ENCODE measurements at places on chromosomes 12 and 14.

DNA sequence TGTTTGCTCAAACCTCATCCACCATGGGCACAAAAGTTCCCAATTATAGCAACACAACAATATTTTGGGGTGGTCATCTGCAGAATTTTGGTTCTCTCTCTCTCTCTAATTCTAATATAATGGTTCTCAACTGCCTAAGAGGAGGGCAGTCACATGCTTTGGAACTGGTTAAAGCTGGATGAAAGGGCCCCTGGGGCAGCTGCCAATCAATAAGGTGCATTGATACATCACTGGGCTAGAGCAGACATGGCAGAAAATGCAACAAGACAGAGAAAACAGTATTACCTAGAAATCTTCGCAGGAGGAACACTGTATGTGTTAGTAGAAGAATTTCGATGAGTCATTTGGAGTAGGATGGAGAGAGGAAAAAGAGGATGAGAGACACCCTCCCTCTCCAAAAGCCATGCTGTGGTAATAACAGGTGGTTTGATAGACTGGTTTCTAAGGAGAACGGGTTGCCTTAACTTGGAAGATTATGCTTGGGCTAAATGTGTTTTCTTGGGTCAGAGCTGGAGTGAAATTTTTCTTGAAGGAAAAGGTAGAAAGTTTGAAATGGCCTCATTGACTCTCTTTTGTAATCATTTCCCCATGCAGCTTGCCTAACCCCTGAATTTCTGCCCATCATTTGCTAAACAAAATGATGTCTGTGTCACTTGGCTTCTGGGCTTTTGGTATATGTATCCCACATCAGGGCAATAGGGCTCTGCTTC is 67.1 kb upstream of the HIF1A start:
- DNase-seq = no peak

- no peak for DNase-seq
Measured at GRCh38 chr14:75059642-75060041, 4.2 kb downstream of the ACYP1 start.

DNA sequence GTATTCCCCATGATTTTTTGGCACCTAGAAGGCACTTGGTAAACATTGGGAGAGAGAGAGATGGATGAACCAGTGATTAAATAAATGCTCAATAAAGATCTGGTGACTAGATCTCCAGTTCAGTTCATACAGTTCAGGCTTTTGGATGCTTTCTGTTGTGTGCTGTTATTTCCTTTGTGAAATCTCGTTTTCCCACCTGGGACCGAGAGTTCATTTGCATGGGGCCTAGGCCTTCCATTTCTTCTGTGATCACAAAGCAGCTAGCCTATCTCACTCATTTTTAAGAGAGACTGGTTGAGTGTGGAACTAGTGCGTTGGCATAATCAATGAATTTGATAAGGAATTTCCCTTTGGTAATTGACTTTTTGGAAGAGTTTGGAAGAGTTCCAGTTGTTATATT is 104.0 kb downstream of the VRK1 start:
- no peak for DNase-seq

DNA sequence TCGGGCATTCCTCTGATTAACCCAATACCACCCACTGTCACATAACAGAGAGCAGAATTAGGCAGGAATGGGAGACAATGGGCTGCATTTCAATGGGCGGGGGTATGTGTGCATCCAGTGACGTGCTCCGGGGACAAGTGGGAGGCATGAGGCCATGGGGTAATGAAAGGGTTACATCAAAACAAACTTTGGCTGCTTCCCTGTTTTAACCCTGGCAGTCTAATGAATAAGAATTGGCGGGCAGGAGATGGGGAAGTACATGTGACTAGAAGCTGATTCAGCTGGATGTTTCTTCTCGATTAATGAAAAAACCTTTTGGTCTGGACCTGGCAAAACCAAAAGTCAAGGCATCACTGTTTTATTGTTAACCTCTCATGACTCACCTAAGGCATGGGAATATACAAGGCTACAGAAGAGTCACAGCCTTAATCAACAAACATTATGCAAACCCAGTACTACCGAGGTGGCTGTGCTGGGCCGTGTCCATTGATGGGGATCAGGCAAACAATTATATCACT is 44.2 kb downstream of the SOCS2 start:
- DNase-seq = no peak

- DNase-seq = peak; percentile 54
Measured at GRCh38 chr12:57069523-57069922, 9.1 kb downstream of the NEMP1 start.

GRCh38 chr12:115243933-115244628 is 560.1 kb upstream of the TBX3 start:
- no peak for DNase-seq

DNA sequence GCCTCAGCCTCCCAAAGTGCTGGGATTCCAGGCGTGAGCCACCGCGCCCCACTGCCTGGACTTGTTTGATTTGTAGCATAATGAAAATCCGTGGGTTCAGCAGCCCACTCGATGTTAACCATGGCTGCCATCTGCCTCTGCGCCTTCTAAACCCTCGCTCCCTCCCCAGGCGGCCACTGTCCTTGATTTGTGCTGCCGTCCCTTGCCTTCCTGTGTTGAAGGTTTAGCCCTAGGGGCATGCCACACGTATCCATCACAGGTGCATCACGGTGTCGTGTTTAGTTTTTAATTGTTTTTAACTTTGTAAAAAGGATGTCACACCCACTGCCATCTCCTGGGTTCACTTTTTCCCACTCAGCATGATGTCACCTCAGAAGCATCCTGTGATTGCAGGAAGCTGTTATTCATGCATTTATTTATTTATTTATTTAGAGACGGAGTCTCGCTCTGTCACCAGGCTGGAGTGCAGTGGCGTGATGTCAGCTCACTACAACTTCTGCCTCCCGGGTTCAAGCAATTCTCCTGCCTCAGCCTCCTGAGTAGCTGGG is 24.5 kb upstream of the ULK1 start:
- DNase-seq = no peak

DNA sequence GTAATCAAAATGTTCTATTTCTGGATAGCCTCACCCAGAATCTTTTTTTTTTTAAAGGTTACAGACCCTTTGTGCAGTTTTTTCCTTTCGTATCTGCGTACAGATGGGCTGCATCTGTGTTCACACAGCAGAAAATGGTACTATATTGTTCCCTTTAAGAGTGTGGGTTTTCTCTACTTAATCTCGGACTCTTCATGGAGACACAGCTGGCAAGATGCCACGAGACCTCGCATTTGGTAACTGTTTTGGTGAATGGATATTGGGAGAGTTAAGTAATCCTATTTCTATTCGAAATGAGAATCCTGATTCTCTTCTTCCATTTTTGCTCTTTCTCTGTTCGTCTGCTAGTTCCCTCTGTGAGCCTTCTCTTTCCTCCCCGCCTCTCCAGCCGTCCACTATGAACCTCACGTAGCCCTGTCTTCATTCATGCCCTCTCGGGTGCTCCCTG is 85.7 kb downstream of the SAMD4A start:
- no peak for DNase-seq

- no peak for DNase-seq
Measured at GRCh38 chr12:44088647-44089046, 252.8 kb downstream of the TMEM117 start.

GRCh38 chr12:95615749-95616148 is 64.5 kb upstream of the USP44 start:
- DNase-seq = no peak

DNA sequence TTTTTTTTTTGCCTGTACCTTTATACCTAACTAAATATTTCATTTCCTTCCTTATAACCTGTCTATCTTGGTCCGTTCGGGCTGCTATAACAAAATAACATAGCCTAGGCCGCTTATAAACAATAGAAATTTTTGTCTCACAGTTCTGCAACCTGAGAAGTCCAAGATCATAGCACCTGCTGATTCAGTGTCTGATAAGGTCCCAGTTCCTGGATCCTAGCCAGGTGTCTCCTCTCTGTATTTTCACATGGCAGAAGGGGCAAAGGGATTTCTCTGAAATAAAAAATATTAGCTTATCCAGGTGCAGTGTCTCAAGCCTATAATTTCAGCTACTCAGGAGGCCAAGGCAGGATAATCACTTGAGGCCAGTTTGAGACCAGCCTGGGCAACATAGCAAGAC is 1046.6 kb upstream of the USP15 start:
- no peak for DNase-seq

DNA sequence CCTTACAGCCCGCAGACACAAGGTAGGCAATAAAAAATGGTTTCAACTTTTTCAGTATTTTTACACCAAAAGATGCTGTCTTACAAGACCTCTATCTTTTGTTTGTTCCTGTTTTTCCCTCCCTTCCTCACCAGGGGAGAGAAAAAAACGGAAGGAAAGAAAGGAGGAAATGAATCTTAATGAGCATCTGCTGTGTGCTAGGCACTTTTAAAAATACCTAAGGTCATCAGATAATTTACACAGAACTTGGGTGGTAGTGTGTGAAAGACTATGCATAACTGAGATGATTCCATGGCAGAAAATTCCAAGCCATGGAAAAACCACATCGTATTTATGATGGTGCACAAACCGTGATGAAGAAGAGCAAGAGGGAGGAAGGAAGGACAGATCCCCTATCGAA is 121.2 kb downstream of the DIP2B start:
- no peak for DNase-seq

GRCh38 chr14:101903111-101903561 is 61.2 kb upstream of the DYNC1H1 start:
- DNase-seq = no peak

DNA sequence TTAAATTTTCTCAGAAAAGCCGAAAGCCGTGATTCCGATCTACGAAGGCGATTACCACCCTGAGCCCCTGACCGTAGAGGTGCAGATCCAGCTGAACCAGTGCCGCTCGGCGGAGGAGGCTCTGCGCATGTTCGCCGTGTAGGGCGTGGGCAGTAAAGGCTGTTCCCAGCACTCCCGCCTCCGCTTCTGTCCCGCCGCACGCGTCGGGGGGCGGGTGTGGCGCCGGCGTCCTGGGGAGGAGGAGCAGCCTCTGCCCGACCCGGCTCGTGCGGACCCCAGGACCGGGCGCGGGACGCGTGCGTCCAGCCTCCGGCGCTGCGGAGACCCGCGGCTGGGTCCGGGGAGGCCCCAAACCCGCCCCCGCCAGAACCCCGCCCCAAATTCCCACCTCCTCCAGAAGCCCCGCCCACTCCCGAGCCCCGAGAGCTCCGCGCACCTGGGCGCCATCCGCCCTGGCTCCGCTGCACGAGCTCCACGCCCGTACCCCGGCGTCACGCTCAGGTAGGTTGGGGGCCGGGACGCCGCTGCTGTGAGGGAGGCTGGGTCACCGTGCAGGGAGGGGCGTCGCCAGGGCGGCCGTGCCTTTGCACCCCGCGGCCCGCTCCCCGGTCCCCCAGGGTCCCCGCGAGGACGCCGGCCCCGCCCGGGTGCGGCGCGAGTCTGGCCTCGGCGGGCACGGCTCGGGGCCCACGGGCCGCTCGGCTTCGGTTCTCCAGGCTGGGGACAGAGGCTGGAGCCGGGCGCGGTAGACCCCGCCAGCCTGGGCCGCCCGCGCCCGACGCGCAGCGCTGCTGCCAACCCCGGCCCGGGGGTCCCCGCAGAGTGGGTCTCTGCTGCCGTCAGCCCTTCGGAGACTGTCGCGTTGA is at the start of gene B3GNT4:
TSS of gene B3GNT4 (plus strand) at position 409 of the 866 bp plus-strand sequence. CDS start 910 bp downstream, outside the sequence.
- peak; percentile 67 for DNase-seq
